ENCODE measurements at places on chromosomes 13 and 19.

DNA sequence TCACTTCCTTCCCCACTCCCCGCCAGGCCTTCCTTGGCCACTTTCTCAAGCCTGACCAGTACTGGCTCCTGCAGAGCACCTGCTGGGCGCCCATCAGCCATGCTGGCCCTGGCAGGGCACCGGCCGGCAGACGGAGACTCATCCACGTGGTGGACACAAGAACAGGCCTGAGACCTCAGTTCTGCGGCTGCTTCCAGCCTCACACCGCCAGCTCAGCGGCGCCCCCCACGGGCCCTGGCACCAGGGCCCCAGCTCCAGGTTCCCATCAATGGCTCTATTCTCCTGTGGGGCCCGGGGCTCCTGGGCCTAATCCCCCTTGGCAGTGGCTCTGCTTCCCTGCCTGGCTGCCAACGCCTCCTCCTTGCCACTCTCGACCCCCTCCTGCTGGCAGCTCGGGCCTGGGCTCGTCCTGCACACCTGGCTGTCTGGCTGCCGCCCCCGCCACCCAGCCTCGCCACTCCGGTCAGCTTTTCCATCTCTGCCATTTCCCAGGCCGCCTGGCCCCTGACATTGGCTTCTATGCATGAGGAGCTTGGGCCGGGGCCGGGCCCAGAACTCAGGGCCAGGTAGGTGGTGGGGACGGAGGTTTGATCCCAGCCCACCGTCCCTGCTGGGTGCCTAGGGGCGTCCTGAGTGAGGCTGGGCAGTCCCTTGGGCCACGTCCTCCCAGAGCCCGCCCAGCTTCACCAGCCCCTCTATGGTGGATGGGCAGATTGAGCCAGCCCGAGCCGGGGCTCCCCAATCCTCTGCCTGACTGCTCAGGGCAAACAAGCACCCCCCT lies 6.2 kb downstream of the NDUFA11 start:
- no peak for DNase-seq

DNA sequence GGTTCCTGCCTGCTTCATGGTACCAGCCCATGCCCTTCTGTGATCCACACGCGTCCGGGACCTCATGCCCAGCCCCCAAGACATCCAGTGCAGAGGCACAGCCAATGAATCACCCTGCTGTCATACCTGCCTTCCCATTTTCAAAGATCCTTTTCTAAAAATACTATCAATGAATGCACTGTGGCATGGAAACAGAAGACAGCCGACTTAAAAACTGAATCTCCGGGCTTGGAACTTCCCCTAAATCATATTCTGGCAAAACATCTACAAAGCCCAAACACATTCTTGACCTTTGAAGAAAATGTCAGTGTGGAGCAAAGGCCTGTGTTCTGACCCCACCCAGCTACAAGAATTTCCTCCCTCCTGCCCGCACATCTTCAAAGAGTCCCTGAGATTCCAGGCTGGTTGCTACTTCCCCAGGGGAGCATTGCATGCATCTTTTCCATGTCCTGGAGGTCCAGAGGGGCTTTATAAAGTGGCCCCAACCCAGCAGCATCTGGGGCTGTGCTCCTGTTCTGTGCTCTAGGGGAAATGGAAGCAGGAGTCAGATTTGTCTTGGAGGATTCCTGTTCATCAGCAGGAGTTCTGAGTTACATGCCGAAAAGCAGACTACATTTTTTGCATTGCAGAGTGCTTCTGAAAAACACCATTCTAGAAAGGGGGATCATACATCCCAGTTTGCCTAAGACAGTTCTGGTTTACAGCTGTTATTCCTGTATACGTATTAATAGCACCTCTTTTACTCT lies 135.2 kb downstream of the USP12 start:
- DNase-seq, result peak; percentile 37

DNA sequence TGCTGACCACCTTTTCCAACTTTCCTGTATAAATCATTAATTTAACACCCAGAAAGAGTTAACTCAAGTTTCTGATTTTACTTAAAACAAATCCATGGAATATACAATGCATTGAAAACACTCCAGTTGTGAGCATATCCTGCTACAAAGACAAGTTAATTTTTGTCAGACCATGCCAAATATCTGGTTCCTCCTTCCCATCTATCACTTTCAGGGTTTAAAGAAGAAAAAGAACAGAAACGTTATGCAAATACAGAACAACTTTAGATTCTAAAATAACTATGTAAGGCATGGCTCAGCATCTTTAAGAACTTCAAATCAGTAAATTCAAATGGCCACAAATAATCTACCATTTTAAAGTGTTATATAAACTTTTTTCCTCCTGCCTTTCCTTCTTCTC lies 14.9 kb downstream of the MRPS31 start:
- no peak for DNase-seq

- DNase-seq, result no peak
Observed at GRCh38 chr19:38944981-38945506, 14.3 kb downstream of the MRPS12 start.

DNA sequence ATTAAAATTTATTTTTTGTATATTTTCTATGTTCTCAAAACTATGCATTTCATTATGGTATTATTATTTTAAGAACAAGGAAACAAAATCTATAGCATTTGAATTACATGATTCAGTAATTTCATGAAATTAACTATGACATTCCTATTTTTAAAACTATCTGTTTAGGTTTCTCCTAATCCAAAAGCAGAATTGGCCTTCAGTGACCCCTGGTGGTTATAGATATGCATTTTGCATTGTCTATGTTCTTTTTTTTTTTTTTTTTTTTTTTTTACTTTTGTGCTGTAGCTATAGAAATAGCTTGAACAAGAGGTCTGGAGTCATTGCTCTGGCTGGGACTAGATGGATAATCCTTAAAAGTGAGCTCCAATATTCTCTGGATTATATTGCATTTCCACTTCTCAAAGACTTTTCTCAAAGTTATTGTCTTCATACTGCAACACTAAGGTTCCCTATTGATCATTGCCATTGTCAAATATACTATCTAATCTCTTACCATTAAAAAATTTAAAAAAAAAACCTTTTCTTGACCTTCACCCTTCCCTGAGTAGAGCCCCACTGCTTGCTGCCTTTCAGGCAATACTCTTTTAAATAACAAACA lies 15.9 kb upstream of the DNAJC3 start:
- no peak for DNase-seq

DNA sequence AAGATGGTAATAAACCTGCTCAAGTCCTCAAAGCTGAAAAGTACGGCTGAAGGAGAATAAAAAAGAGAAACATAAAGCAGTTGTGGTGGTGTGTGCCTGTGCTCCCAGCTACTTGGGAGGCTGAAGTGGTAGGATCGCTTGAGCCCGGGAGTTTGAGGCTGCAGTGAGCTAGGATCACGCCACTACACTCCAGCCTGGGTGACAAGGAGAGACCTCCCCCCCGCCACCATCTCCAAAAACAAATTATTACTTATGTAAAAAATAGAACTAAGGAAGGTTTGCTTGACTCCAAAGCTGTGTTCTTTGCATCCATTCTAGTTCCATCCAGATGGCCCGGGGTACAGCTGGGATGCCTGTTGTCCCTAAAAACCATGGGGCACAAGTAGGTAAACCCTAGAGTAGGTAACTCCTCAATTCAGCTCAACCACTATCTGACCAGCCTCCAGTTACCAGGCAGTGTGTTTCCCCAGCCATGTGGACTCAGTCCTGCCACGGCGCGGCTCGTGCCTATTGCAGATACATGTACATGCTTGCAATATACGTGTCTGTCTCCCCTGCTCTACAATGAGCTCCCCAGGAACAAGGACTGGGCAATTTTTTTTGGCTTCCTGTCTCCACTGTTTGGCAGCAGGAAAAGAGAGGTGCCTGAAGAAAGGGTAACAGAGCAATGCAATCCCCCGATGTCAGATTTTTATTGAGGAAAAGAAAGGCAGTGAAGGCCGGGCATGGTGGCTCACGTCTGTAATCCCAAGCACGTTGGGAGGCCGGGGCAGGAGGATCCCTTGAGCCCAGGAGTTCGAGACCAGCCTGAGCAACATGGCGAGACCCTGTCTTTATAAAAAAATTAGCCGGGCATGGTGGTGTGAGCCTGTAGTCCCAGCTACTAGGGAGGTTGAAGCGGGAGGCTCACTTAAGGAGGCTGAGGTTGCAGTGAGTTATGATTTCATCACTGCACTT lies 101.3 kb downstream of the GNG7 start:
- DNase-seq, result no peak

GRCh38 chr19:29311191-29311790 lies 98.3 kb upstream of the UQCRFS1 start:
- no peak for DNase-seq

DNA sequence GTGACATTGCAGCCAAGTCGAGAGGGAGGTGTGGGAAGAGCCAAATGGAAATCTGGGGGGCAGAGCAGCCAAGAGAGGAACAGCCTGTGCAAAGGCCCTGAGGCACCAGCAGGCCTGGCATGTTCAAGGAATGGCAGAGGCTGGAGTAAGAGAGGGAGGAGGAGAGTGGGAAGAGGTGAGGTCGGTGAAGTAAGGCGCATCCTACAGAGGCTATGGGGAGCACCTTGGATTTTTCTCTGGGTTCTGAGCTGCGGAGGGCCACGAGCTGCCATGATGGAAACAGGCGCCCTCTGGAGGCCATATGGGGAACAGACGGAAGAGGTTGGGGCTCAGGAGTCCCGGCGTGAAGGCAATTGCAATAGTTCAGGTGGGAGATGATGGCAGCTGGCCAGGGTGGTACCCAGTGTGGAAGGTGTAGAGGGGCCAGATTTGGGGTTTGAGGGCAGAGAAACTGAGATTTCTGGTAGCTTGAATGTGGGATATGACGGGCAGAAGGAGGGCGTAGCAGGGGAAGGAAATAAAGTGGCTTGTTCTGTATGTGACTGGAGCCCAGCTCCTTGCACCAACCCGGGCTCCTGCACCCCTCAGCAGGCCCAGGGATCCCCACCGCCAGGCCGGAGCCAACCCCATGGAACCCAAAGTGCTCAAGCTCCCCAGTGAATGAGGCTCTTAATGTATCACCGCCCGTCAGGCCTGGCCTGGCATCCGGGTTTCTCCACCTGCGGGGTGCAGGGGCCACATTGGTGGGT lies 20.5 kb upstream of the STRN4 start:
- DNase-seq, result no peak

- no peak for DNase-seq
Observed at GRCh38 chr19:32566246-32566830, 14.7 kb upstream of the PDCD5 start.

- no peak for DNase-seq
Observed at GRCh38 chr19:38932425-38933179, 1.9 kb downstream of the MRPS12 start.

DNA sequence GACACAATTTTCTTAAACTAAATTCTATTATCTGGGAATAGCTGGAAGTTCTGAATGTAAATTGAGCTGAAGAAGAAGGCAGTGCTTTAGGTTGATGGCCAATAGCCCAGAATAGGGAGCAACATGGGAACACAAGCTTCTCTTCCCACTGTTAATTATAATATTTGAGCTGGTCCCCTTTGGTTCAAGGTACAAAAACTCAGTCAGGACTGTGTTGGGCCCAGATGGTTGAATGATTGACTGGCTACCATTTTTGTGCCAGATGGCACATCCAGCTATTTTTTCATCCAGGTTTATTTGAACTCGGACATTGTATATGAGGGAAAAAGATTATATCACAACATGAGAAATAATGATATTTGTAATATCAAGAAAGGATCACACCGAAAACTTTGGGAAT lies 458.9 kb downstream of the SLITRK1 start:
- no peak for DNase-seq

- no peak for DNase-seq
Observed at GRCh38 chr19:57227502-57227901, 3.3 kb upstream of the AURKC start.

GRCh38 chr13:27997904-27998522 lies 9.5 kb upstream of the URAD start:
- no peak for DNase-seq

DNA sequence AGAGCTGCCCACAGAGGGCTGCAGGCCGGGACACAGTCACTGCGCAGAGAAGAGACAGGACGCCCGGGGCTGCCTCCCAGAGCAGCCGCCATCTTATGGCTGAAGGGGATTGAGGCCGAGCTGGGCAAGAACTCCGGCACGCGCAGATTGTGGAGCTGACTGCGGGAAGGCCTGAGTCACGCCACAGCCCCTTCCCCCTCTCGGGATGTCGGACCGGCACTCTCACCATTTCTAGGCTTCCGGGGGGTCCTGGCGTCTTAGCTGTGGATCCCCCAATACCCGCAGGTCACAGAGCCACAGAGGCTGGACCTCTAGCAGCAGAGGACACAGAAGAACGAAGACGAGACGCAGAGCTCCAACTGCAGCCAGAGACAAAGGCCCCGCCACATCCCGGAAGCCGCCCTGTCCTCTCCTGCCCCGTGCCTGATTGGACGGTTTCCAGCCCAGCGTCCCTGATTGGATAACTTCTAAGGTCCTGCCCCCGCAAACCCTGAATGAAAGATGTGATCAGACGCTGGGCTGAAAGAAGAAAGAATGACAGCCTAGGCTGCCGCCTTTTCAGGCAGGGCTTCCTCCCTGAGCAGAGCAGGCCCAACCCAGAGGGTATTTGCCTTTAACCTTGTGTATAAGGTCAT lies at the start of gene ZNF43:
TSS of gene ZNF43 (minus strand) at position 373 of the 635 bp plus-strand sequence. CDS start at position 229, 144 bp downstream.
- DNase-seq, result peak; percentile 88

DNA sequence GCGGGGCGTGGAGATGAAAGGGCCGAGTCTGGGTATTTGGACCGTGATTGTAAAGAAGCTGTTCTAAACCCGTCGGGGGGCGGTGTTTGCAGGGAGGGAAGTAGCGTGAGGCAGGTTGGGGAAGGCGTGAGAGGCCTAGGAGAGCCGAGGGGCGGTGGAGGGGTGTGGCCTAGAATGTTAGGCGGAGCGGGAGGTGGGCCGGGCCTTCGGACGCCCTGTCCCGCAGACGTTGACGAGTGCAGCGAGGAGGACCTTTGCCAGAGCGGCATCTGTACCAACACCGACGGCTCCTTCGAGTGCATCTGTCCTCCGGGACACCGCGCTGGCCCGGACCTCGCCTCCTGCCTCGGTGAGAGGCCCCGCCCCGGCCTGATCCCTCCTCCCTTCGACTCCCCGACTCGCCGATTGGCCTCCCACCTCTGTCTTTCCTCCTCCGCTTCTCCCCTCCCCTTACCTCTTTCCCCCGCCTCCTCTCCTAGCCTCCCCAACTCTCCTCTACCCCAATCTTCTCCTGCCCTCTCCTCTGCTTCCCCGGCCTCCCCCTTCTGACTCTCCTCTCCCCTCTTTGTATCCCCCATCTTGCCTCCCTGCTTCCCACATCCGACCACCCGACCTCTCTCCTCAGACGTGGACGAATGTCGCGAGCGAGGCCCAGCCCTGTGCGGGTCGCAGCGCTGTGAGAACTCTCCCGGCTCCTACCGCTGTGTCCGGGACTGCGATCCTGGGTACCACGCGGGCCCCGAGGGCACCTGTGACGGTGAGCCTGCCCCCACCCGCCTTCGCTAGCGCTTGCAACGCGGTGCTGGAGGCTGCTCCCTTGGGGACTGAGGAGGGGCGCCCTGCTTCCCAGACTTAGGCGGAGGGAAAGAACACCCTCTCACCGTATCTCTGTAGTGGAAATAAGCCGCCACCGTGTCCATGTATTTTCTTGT lies 12.8 kb downstream of the LTBP4 start:
- no peak for DNase-seq

DNA sequence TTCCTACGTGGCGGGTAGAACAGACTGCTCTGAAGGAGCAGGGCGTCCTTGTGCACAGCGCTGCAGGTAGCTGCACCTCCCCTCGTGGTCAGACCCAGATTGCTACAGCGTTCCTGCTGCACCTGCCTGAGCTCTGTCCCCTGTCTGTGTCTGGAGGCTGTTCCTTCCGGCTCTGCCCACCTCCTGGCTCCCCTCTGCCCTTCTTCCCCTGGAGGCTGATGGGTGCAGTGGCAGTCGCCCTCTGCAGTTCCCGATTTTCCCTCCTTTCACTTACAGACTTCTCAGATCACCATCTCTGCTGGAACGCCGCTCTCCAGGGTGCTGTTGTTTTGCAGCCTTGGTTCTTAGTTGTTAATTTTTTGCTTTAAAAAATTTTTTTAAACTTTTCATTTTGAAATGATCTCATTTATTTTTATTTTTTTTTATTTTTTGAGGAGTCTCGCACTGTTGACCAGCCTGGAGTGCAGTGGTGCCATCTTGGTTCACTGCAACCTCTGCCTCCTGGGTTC lies 53.6 kb downstream of the SMARCA4 start:
- no peak for DNase-seq

All from AG08396 (cell line).